ENCODE measurements at places on chromosomes 6 and 20.

GRCh38 chr6:165967810-165968407 is 199.7 kb downstream of the TBXT start:
- no peak overlapping the region for H3K27ac ChIP-seq
- no peak for DNase-seq
- H3K36me3 ChIP-seq: no peaks in the 10 kb centered on the region
- H3K4me1 ChIP-seq: no peaks in the 10 kb centered on the region
- no peak overlapping the region for H3K4me3 ChIP-seq

DNA sequence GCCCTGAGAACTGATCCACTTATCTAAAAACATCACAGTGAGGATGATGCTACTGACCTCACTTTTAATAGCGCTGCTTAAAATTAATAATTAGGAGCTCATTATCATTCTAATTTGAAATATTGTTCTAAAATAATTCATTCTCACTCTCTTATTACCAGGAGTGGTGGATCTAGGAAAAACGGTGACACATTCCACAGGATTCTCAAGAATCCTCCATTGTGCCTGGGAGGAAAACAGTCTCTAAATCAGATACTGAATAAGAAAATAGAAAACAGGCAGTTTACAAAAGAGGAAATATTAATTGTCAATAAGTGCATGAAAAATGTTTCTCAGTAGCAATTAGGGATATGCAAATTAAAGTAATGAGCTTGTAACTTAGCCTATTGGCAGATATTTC is 187.4 kb downstream of the TENT5A start:
- DNase-seq: no peak
- H3K27me3 ChIP-seq: no peaks in the 10 kb centered on the region
- no peaks in the 10 kb centered on the region for H3K36me3 ChIP-seq
- H3K27ac ChIP-seq: no peak overlapping the region
- H3K4me1 ChIP-seq: peaks cover 11% of the 10 kb centered on the region

DNA sequence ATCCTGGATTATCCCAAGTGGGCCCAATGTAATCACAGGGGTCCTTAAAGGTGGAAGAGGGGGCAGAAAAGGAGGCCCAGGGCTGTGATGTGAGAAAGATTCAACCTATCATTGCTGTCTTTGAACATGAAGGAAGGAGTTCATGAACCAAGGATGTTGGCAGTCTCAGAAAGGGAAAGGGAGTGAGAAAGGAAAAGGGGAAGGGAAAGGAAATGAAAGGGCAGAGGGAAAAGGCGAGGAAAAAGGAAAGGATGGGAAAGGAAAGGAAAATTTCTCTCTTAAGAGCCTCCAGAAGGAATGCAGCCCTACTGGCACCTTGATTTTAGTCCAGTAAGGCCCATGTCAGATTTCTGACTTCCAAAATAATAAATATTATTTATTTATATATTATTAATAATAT is 687.8 kb downstream of the COL12A1 start:
- no peak overlapping the region for H3K4me3 ChIP-seq
- H3K27me3 ChIP-seq: no peaks in the 10 kb centered on the region
- no peak overlapping the region for H3K27ac ChIP-seq
- no peak for DNase-seq
- no peaks in the 10 kb centered on the region for H3K36me3 ChIP-seq

DNA sequence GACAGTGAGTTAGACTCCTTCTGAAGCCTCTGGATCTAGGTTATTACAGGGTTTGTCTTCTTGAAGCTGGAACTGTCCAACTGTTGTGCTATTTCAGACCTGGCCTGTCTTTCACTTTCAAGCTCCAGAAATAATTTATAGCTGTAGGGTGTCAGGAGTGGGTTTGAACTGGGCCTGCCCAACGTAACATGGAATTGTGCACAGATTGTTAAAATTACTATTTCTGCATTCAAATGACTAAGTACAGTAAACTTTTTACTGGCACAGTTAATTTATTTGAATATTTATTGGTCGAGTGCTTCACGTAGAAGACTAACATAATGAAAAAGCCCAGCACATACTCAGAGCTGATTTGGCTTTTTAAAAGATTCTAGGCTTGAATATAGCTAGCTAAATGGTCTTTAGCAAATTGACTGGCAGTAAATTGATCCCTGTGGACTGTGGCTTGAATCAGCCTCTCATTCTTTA is 74.3 kb downstream of the ARID1B start:
- no peaks in the 10 kb centered on the region for H3K36me3 ChIP-seq
- H3K27me3 ChIP-seq: no peaks in the 10 kb centered on the region
- no peak for DNase-seq
- H3K4me1 ChIP-seq: peaks cover 62% of the 10 kb centered on the region
- no peak overlapping the region for H3K4me3 ChIP-seq

DNA sequence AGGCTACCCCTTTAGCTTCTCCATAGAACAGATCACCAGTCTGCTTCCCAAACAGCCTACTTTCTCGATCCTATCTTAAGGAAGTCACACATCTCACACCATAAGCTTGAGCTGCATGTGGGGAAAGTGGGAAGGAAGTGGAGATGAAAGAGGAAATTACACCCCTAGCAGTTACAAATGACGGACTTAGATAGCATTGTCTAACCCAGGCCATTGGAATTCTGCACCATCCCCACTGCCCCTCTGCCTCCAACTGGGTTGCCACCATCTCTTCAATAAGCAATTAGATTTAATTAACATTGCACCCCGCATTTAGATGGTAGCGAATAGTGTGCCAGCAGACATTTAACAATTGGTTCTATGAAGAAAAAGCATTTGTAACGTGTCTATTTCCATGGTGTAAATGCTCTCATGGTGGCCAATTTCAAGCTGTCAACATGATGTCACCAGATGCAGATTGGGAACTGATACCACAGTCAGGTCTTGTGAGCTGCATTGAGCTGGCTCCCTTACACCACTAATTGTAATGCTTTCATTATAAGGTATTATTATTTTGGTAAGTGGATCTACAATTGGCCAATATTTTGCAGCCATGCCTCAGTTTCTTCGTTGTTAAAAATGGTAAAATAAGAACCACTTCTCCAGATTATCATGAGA is 124.7 kb downstream of the CD24 start:
- H3K36me3 ChIP-seq: peaks cover 4% of the 10 kb centered on the region
- H3K4me1 ChIP-seq: no peaks in the 10 kb centered on the region
- no peaks in the 10 kb centered on the region for H3K27me3 ChIP-seq

GRCh38 chr20:40663304-40663790 is 25.7 kb downstream of the MAFB start:
- no peak overlapping the region for H3K27ac ChIP-seq
- DNase-seq: no peak
- H3K36me3 ChIP-seq: no peaks in the 10 kb centered on the region
- no peak overlapping the region for H3K4me3 ChIP-seq

GRCh38 chr20:49770634-49771033 is 42.0 kb upstream of the SLC9A8 start:
- H3K27me3 ChIP-seq: no peaks in the 10 kb centered on the region
- no peak overlapping the region for H3K27ac ChIP-seq
- H3K36me3 ChIP-seq: no peaks in the 10 kb centered on the region
- DNase-seq: no peak
- no peak overlapping the region for H3K4me3 ChIP-seq
- peaks cover 15% of the 10 kb centered on the region for H3K4me1 ChIP-seq

- H3K27me3 ChIP-seq: peaks cover 50% of the 10 kb centered on the region
- no peak overlapping the region for H3K27ac ChIP-seq
- DNase-seq: no peak
- no peak overlapping the region for H3K4me3 ChIP-seq
Measured at GRCh38 chr6:158539413-158539812, 20.5 kb upstream of the TMEM181 start.

- no peaks in the 10 kb centered on the region for H3K36me3 ChIP-seq
- no peak overlapping the region for H3K4me3 ChIP-seq
- DNase-seq: no peak
Measured at GRCh38 chr20:58545565-58546415, 30.6 kb upstream of the APCDD1L start.

DNA sequence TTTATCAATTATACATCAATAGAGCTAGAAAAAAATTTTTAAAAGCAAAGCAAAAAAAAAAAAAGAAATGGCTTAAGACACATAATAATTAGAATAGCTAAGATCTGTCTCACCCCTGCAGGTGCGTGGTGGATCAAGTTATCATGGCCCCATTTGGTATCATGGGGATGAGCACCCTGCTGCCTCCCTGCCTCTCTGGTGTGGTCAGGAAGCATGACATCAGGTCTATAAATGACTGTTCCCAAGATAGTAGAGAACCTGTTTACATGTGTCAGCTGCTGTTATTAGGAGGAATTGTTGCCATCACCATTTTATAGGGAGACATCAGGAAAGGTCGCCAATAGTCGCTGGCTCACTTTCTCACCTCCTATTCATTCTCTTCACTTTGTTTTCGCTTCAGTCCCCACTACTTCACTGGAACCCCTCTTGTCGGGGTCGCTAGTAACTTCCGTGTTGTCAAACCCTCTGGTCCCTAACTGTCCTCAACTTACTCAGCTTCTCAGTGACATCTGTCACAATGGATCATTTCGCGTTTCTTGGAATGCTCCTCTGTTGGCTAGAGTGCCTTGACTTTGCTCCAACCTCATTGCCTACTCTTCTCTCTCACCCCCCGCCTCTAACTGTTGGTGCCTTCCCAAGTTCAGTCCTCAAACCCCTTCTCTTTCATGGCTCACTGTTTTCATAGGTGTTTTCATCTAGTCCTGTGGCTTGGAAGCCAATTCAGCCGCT is 4.7 kb downstream of the DNTTIP1 start:
- no peaks in the 10 kb centered on the region for H3K27me3 ChIP-seq
- no peak overlapping the region for H3K4me3 ChIP-seq
- no peak for DNase-seq
- no peak overlapping the region for H3K27ac ChIP-seq
- H3K36me3 ChIP-seq: peaks cover 28% of the 10 kb centered on the region

DNA sequence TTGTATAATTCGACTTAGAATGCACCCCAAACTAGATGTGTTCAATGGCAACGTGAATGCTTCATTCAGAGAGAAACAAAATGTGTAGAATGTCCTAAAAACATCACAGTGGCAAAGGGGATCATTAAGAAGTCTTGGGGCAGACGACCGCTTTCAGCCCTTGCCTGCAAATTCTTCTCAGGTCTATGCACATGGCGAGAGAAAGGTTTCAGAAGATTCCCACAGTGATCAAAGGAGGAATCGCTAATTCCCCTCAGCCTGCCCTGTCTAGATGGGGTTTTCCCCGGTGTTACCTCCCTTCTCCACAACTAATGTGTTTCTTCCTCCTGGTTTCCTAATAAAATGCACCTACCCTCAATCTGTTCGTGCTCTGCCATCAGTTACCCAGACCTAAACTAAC is 13.3 kb upstream of the NHSL1 start:
- no peaks in the 10 kb centered on the region for H3K27me3 ChIP-seq
- peaks cover 18% of the 10 kb centered on the region for H3K36me3 ChIP-seq
- DNase-seq: no peak
- no peak overlapping the region for H3K4me3 ChIP-seq

DNA sequence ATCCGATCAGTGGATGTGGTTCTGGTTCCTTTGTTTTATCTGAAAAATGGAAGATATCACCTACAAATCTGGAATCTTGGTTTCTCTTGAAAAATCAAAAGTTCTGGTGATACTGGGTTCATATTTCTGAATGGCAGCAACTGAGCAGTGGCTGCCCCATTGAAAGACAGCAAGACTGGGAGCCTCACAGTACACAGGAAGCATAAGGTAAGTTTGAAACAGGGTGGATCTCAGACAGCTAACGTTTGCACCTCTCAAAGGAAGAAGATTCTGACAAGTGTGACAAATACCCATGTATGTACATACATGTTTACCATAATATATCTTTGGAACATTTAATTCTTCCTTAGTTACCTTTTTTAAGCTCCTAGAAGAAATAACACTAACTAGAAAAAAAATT is at the start of gene SAMD3:
Gene SAMD3, minus strand, starts transcription at position 177 of the 400 bp plus-strand sequence. CDS start 7,678 bp downstream, outside the sequence.
- H3K27me3 ChIP-seq: no peaks in the 10 kb centered on the region
- H3K4me1 ChIP-seq: no peaks in the 10 kb centered on the region
- no peak within 1 kb of the TSS for H3K27ac ChIP-seq
- no peak for DNase-seq
- H3K36me3 ChIP-seq: no peaks in the 10 kb centered on the region

DNA sequence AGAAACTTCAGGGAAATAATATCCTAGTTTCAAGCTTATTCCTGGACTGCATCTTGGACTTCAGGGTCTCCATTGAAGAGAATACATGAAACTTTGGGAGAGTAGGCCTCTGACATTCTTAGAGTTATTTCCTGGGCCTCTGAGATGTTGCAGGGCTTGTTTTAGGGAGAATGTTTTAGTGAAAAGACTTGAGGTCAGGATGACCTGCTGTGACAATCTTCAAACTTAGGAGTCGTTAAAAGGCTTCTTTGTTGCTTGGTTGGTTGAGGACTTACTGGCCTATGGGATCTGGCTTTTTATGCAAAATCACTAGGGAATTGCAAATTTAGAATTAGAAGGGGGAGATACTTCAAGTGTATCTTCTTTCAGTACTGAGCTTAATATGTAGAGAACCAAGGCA is 613.2 kb upstream of the FLRT3 start:
- peaks cover 47% of the 10 kb centered on the region for H3K4me1 ChIP-seq
- H3K36me3 ChIP-seq: no peaks in the 10 kb centered on the region
- no peak for DNase-seq
- no peak overlapping the region for H3K27ac ChIP-seq
- H3K27me3 ChIP-seq: no peaks in the 10 kb centered on the region

- H3K4me3 ChIP-seq: no peak overlapping the region
- peaks cover 6% of the 10 kb centered on the region for H3K4me1 ChIP-seq
- H3K36me3 ChIP-seq: no peaks in the 10 kb centered on the region
- no peak for DNase-seq
Measured at GRCh38 chr20:38584099-38584763, 3.2 kb downstream of the ADIG start.

- DNase-seq: no peak
- H3K27me3 ChIP-seq: peaks cover 53% of the 10 kb centered on the region
- no peak overlapping the region for H3K4me3 ChIP-seq
- H3K36me3 ChIP-seq: no peaks in the 10 kb centered on the region
- H3K4me1 ChIP-seq: peaks cover 18% of the 10 kb centered on the region
Measured at GRCh38 chr20:64210656-64211369, 44.7 kb upstream of the PCMTD2 start.

- DNase-seq: no peak
- H3K27me3 ChIP-seq: peaks cover 95% of the 10 kb centered on the region
- H3K36me3 ChIP-seq: no peaks in the 10 kb centered on the region
- no peaks in the 10 kb centered on the region for H3K4me1 ChIP-seq
Measured at GRCh38 chr6:149974825-149975224, 11.1 kb downstream of the ULBP1 start.

GRCh38 chr20:12927489-12927888 is 81.3 kb upstream of the SPTLC3 start:
- no peak overlapping the region for H3K27ac ChIP-seq
- no peaks in the 10 kb centered on the region for H3K36me3 ChIP-seq
- peaks cover 43% of the 10 kb centered on the region for H3K4me1 ChIP-seq
- H3K27me3 ChIP-seq: no peaks in the 10 kb centered on the region
- no peak for DNase-seq

DNA sequence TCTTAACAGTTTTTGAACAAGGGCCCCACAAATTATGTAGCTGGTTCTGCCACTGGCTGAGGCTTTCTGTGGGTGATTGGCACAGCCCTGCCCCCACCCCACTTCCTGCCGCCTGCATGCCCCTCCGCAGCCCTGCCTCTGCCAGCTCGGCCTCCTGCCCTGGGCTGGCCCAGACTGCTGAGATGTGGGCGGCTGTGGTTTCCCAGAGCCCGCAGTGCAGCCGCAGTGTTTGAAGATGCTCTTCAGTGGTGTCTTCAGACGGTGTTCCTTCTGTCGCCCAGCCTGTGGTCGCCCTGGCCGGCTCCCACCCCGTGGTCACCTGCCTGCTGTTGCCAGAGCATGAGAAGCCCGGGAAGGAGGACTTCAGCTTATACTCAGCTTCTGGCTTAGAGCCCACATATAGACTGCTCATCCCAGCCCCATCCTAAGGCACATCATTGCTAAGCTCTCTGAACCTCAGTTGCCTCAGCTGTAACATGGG is 154.3 kb downstream of the VEGFA start:
- DNase-seq: no peak
- H3K4me3 ChIP-seq: no peak overlapping the region
- no peaks in the 10 kb centered on the region for H3K36me3 ChIP-seq
- no peak overlapping the region for H3K27ac ChIP-seq
- H3K4me1 ChIP-seq: peaks cover 12% of the 10 kb centered on the region

Measured in mesothelial cell of epicardium (in vitro differentiated cells).